ENCODE measurements at places on chromosomes 6 and 20.

GRCh38 chr6:156992020-156992804, 215.0 kb downstream of the ARID1B start:
- DNase-seq = no peak

- no peak for DNase-seq
Measured at GRCh38 chr20:32972181-32973076, 31.8 kb downstream of the SUN5 start.

- no peak for DNase-seq
Measured at GRCh38 chr20:54368570-54368969, 106.8 kb upstream of the DOK5 start.

- DNase-seq = no peak
Measured at GRCh38 chr6:33824461-33825154, 20.8 kb upstream of the MLN start.

GRCh38 chr6:46184114-46184513, 13.3 kb upstream of the ENPP5 start:
- no peak for DNase-seq

GRCh38 chr6:112010328-112010727, 43.6 kb upstream of the CCN6 start:
- no peak for DNase-seq

DNA sequence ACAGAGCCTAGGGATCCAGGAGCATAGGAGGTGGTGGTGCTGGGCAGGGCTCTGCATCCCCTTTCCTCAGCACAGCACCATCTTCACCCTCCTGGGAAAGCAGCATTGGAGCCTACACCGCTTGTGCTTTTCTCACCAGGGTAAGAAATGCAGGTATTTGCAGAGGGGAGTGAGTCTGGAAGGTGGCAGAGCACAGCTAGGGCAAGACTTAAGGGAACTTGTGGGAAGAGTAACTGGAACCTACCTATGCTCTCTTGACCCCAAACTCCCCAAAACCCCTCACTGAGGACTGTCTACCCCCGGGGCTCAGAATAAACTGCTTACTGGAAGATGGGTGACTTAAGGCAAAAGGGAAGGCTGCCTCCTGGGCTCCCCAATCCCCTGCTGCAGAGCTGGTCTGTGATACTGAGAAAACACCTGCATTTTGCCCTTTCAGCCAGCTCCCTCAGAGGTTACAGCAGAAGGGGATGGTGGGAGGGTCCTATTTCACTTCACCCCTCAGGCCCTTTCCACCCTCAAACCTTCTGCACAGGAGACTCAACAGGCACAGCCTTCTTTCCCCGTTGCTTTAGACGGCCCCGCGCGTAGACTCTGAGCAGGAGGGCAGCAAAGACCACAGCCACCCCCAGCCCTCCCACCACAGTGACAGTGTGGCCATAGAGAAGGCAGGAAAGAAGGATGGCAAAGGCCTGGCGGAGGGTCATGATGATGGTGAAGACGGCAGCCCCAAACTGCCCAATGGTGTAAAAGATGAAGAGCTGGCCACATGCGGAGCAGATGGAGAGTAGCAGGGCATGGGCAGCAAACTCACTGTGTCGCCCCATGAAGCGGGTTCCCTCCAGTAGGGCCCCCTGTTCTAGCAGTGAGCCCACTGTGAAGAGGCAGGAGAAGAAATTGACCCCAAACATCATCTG, 2.9 kb downstream of the SLC35B2 start:
- DNase-seq = no peak

DNA sequence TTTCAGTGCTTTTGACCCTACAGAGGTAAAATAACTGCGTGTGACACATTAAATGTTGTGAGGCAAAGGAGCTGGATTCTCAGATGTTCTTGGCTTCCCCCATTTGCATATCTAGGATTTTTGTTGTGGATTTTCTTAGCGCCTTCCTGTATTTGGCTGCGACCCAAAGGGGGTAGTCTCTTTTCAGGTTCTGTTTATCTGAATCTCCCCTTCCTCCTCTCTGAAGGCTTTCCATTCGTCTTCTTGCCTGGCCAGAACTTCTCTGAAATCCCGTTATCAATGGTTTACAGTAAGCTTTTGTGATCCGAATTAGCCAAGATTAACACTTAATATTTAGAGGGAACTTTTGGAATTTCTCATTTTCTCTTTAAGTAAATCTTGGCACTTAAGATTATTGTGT, 60.8 kb downstream of the ADGRB3 start:
- DNase-seq = no peak

GRCh38 chr6:132282696-132283095, 118.6 kb downstream of the MOXD1 start:
- no peak for DNase-seq

GRCh38 chr6:105695461-105695860, 292.6 kb upstream of the PREP start:
- no peak for DNase-seq

GRCh38 chr6:36927691-36928546, 26.6 kb upstream of the PI16 start:
- DNase-seq = no peak

GRCh38 chr20:3239026-3239866, at the start of gene SLC4A11:
TSS of gene SLC4A11 (minus strand) at chr20:3239190. CDS start at chr20:3239137, 53 bp downstream.
- DNase-seq = peak; percentile 16

DNA sequence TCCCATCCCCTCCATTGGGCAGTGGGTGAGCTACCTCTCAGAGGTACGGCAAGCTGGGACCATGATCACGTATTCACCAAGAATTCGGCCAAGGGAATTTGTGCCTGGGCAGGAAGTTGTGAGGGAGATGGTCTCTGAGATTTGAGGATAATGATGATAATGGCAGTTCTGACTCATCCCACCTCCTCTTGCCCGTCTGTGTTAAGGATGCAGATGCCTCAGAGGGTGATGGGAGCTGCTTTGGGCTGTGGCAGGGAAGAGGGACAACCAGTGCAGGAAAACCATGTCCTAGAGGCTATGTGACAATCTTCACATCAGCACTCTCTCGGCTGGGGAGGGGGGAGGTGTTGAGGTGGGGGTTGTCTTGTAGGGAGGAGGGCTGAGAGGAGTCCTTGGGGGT, 4.3 kb downstream of the TGM6 start:
- no peak for DNase-seq

GRCh38 chr6:156563714-156564113, 213.5 kb upstream of the ARID1B start:
- no peak for DNase-seq

DNA sequence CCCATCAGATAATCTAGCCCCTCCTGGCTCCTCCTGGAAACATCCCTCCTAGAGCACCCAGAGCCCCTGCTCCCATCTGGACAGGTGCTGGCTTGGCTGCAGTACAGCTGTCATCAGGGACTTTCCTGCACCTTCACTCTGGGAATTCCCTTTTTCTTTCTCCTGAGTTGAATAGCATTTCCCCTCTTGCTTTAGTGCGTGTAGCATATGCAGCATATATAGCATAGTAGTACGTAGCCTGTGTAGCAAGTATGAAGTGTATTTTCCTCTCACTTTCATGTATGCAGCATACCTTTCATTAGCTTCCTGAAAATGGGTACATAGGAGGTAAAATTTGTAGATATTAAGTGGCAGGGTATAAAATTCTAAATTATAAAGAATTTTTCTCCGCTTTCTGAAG, 352.9 kb downstream of the ESR1 start:
- no peak for DNase-seq

DNA sequence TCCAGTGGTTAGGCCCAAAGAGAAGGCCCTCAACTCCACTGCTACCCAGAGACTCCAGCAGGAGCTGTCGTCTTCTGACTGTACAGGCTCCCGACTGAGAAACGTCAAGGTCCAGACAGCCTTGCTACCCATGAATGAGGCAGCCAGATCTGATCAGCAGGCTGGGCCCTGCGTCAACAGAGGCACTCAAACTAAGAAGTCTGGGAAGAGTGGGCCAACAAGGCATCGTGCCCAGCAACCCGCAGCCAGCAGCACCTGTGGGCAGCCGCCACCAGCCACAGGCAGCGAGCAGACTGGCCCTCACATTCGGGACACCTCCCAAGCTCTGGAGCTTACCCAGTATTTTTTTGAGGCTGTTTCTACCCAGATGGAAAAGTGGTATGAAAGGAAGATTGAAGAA, 8.1 kb downstream of the LYRM2 start:
- no peak for DNase-seq

- DNase-seq = no peak
Measured at GRCh38 chr6:21198032-21198640, 395.4 kb upstream of the SOX4 start.

DNA sequence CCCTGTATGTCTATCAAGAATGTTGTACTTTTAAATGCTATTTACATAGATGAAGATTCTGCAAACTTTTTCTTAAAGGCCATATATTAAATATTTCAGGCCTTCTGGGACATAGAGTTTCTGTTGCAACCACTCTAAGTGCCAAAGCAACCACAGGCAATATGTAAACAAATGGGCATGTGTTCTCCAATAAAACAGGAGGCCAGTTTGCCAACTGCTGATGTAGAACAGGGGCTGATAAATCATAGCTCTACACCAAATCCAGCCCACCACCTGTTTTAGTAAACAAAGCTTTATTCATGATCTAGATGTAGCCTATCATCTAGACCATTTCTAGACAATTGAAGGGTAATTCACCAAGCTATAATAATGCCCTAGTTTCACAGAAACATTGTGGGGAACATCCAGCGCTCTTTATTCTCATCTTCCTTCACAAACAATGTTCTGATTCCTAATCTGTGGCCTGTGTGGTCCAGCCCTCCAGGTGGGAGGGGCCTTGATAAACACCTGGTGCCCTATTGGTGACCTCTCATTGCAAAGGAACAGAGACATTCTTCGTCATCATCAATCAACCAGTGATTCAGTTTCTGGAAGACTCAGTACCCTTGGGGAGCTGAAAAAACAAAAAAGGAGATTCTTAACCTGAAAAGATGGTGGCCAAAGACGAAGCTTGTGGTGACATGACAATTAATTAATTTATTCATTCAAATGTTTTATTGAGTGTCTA, 80.2 kb downstream of the PREP start:
- no peak for DNase-seq

DNA sequence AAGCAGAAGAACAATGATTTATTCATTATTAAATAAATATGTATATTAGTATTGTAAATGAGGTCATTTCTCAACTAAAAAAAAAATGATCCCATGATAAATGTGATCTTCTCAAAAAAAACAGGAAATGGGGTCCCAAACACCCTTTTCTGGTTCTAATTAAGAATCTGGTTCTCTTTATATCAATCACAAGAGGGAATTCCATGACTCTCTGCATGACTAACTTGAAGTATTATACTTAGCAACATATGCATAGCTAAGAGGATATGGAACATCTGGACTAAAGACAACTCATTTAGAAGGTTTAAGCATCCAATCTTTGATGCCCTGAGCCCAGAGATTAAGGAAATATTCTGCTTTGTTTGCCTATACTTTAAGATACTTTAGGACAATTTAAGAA, 89.7 kb upstream of the EMILIN3 start:
- DNase-seq = no peak

DNA sequence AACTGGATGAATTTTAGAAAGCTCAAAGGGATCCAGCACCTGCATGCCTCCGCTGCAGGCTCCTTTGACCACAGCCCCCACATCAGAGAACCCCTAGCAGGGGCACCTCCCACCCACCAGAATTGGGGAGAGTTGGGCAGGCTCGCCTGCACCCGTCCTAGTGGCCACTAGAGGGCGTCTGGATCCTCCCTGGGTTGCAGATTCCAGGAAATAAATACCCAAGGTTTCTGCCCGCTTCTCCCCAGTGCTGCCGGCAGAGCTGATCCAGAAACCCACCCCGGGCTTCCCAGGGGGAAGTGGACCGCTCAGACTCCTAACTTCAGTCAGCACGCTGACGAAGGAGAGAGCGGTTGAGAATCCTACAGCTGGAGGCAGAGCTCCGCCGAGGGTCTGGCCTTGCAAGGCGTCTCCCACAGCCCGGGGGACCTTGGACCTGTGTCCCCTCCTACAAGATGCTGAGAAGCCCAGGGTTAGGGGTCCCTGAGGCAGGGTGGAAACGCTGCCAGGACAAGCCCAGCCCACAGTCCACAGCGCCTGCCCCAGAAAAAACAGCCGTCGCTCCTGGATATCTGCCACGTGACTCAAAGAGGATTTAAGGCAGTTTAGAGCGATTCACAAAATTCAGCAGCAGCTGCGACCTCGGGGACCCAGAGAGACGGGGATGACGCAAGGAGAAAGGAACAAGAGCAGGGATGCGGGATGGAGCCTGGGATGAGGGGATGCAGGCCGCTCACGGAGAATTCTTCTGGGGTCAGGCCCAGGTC, 32.6 kb upstream of the PHACTR3 start:
- DNase-seq = no peak

DNA sequence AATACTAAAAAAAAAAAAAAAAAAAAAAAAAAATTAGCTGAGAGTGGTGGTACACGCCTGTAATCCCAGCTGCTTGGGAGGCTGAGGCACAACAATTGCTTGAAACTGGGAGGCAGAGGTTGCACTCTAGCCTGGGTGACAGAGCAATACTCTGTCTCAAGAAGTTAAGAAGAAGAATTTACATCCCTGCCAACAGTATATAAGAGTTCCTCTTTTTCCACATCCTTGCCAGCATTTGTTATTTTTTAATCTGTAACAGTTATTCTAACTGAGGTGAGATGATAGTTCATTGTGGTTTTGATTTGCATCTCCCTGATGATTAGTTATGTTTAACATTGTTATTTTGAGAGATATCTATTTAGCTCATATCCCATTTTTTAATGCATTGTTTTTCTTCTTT, 20.3 kb upstream of the DYNLRB1 start:
- DNase-seq = no peak

GRCh38 chr20:34250005-34250404, 8.8 kb downstream of the ASIP start:
- DNase-seq = no peak

- no peak for DNase-seq
Measured at GRCh38 chr20:32560989-32561830, 23.9 kb downstream of the NOL4L start.

DNA sequence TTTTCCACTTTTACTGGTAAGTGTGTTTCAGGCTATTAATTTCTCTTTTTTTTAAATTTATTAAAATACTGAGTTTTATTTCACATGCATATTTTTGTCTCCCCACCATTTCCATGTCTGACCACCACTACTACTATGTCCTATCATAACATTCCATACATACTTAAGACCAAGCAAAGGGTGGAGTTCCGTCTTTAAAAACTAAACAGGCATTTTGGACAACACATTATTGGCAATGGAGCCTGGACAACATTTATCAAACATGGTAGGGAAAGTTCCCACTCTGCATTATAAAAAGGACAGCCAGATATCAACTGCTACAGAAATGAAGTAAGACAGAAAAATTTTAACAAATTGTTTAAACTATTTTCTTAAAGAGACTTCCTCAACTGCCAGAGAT, 91.9 kb downstream of the LMBRD1 start:
- DNase-seq = no peak

DNA sequence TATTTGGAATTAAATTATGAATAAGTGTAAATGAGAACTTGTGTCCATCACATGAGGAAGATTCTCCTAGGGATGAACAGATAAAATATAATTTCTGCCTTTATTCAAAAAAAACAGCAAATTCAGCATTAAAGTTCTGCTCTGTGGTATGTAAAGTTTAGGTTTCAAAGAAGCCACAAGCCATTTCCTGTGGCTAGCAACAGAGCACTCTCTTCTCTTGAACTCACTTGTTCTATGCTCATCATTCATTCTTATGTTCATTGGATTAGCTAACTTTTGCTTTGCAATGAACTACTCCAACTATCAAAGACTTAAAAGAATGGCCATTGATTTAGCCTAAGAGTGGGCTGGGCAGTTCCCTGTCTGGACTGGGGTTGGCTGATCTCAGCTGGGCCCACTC, 20.8 kb upstream of the SNRPB2 start:
- DNase-seq = no peak

- DNase-seq = no peak
Measured at GRCh38 chr20:55701467-55701866, 303.9 kb downstream of the CBLN4 start.

Data from activated naive CD4-positive, alpha-beta T cell (primary cell).